SK-N-DZ (cell line): ENCODE measurements at places on chromosomes 2 and 18.

DNA sequence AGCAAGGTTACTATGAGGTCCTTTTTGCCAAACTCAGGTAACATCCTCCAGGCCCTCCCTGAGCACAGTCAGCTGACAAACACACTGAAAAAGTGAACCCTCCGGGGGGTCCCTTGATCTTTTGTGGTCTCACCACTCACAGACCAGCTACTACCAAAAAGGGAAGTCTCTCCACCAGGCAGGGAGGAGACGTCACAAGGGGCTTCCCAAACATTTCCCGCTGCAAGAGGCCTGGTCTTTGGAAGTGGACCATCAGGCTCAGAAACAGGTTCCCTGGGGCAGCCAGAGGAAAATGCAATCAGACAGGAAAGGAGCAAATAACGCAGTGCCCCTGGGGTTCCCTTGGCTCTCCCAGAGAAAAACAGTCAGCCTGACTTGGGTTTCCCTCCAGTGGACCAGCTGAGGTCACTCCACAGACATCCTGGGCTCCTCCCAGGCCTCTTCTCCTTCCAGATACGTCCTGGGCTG is 38.7 kb upstream of the POMC start:
- no peak for DNase-seq

- no peak for DNase-seq
Measured at GRCh38 chr2:42116195-42117181, 52.7 kb upstream of the EML4 start.

GRCh38 chr2:237421542-237422116 is 7.7 kb upstream of the COL6A3 start:
- DNase-seq: peak; percentile 84

GRCh38 chr18:79413426-79413825 is 17.7 kb downstream of the NFATC1 start:
- DNase-seq: no peak

DNA sequence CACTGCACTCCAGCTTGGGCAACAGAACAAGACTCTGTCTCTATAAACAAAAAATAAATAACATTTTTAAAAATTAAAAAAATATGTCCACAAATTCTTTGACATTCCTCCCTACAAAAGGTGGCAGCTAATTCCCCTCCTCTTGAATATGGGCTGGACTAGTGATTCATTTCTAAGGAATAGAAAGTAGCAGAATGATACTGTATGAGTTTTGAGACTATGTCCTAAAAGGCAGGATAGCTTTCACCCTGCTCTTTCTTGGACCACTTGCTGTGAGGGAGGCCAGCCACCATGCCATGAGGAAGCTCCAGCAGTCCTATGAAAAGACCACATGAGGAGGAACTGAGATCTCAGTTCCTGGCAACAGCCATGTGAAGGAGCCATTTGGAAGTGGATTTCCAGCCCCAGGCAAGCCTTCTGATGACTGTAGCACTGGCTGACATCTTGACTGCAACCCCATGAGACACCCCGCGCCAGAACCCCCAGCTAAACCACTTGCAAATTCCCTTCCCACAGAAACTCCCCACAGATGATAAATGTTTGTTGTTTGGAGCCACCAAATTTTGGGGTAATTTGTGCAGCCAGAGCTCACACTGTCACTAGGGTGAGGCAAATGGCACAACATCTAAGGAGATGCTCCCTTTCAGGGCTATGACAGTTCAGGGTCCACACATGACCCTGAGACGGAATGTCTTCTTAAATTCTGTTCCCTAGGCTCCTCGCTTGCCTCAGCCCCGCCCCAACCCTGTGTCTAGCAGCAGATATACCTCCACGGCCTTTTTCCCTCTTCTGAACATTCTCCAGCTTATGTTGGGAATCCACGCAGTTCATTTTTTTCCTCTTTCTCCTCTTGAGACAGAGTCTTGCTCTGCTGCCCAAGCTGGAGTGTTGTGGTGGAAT is 17.1 kb upstream of the ATOH8 start:
- no peak for DNase-seq

GRCh38 chr2:24022975-24023575 is 13.2 kb downstream of the MFSD2B start:
- no peak for DNase-seq

- DNase-seq: no peak
Measured at GRCh38 chr2:179107737-179108136, 57.8 kb upstream of the CCDC141 start.

DNA sequence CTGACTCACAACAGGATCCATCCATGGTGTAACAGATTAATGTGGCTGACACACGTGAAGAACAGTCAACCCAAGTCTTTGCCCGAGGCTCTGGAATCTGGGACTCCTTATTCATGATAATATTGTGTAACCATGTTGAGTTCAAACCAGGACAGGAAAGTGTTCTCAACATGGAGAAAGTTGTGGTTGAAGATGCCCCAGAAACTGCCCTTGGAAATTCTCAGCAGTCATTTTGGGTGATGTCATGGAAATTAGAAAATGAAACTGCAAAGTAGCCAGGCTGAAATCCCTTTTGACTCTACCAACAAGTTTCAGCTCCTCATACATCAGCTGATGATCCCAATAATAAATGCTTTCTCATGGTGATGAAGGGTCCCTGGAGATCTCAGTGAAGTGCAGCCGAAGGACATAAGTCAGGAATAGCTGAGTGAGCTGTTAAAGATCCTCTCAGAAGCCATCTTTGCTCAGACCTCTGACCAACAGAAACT is 307.7 kb downstream of the TNS1 start:
- DNase-seq: no peak

DNA sequence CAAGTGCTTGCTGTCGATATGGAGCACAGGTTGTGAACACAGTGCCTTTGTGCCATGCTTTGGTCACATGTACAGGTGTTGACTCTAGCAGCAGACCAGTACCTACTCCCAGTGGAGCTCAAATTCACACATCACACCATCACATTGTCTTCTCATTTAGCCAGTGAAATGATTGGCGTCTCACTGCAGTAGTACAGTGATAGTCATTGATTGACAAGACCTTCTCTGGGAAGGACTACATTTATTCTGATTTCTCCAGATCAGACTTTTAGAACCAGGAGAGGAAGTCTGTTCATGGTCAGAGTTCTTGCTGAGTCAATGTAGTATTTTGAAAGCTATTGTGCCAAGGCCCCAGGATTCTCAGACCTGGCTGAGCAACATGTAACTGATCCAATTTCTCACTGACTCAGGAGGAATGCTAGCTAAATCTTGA is 75.2 kb downstream of the FMNL2 start:
- no peak for DNase-seq

- DNase-seq: no peak
Measured at GRCh38 chr2:157415591-157416101, 28.2 kb downstream of the CYTIP start.

GRCh38 chr18:228586-228985 is 39.3 kb downstream of the THOC1 start:
- no peak for DNase-seq

GRCh38 chr2:232325324-232326273 is 53.0 kb upstream of the ALPP start:
- peak; percentile 32 for DNase-seq

DNA sequence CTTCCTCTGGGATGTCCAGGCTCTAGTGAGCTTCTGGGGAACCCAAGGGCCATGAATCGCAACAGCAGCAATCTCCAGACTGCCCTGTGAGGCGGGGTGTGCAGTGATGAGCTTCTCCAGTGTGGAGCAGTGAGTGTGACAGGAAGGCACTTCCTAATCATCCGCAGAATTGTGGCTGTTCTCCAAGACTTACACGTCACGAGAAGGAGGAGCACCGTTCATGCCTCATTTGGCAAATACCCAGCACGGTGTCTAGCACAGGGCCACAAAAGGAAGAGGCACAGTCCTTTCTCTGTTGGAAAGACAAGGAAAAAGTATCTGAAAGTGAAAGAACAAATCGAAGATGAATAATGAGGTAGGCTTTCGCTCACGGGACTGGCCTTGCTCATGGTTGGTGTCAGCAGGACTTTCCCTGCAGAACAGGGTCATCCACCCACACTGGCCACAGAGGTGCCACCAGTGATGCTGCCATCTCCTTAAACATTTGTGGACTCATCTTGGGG is 125.1 kb upstream of the HAAO start:
- DNase-seq: no peak

GRCh38 chr18:76979111-76979751 is 153.4 kb downstream of the MBP start:
- no peak for DNase-seq

DNA sequence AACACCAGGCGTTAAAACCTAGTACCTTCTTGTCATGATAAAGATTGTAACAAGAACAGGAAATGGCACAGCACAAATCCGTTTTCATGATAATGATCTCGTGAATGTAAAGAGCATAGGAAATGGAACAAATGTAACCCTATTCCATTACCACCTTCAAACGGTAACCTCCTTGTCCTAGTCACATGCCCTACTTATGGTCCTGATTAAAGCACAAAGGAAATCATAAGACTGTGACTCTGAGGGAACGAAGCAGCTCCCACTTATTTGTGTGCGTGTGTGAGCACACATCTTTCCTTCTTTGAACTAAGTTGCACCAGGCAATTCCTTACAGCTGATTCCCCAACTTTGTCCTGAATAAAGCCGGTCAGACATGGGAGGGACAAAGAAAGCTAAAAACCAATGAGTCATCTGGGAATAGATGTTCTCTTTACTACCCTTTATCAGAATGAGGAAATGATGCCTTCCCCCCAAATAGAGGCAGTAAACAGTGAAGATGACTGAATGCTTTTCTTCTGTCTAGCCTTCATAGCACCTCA is 192.6 kb downstream of the IKZF2 start:
- DNase-seq: no peak

- DNase-seq: no peak
Measured at GRCh38 chr18:62693659-62694058, 21.7 kb upstream of the PHLPP1 start.

DNA sequence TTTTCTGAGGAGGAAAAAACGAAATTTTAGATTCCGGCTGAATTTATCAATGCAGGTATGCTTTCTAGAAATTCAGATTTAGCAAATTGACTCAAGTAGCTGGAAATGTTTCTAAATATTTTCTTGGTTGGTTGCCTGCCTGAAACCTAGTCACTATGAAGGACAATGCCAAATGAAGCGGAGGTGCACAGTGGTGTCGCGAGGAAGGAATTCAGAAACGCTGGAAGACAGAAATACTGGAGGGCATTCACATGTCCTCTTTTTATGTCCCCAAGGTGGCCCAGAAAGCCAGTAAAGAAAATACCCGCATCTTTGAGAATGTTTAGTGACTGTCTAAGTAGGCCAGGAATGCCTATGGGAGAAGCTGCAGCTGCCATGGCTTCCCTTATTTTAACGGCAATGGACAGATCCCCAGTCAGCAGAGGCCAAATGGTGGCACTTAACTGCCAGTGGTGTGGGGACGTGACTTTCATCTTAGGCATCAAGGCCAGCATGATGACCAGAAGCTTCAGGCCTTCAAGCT is 15.8 kb upstream of the EFR3B start:
- no peak for DNase-seq

- DNase-seq: no peak
Measured at GRCh38 chr18:34738175-34738894, 28.2 kb downstream of the DTNA start.

DNA sequence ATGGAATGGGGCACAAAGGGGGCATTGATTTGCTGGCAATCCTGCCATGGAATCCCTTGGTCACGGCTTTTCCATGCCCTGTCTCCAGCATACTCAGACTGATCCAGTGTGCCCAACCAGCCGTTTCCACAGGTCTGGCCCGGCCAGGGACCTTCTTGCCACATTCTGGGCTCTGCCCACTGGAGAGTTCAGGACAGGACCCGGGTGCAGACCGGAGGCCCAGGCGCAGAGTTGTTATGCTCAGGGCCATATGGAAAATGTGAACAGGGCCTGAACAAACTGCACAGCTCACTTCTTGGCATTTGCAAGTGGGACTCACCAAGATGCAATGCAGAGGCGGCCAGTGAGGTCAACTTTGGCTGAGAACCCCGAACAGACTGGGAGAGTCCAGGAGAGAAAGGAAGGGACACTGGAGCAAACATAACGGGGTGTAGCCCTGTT is 15.6 kb upstream of the ASAP2 start:
- no peak for DNase-seq

GRCh38 chr2:62743506-62743905 is 38.0 kb downstream of the EHBP1 start:
- DNase-seq: no peak

- DNase-seq: no peak
Measured at GRCh38 chr2:60223859-60224258, 329.6 kb downstream of the BCL11A start.

- peak; percentile 38 for DNase-seq
Measured at GRCh38 chr2:85308896-85309555, 18.8 kb downstream of the TGOLN2 start.

DNA sequence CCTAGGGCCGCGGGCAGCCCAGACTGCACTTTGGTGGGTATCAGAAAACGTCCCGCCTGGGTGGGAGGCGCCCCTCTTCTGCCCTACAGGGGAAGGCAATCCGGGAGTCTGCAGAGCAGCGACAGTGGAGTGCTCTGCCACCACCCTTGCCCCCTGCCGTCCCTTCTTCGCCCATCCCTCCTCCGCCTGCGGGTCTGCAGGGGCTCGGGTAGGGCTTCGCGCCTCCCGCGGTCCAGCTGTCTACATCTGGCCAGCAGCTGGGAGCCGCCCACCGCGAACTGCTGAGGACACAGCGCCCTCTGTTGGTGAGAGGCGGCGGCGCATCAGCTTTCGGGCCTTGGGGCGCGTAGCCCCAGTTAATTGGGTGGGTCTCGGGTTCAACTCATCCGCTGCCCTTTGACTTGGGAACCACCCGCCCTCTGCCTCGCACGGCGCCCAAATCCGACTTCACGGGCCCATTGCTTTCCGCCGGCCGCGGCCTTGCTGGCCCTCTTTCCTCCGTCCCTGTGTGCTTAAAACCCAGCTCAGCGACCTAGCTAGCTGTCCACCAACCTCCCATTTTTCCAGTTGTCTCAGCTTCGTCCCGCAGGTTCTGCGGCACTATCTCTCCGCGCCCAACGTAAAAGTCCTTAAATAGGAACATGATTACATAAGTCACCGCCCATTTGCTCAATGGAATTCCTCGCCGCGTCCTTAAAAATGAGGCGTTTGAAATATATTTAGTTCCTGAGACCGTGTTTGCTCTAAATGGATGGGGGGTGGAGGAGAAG is 17.6 kb downstream of the WNT10A start:
- peak; percentile 53 for DNase-seq

- DNase-seq: no peak
Measured at GRCh38 chr2:21486445-21486844, 362.7 kb downstream of the TDRD15 start.

DNA sequence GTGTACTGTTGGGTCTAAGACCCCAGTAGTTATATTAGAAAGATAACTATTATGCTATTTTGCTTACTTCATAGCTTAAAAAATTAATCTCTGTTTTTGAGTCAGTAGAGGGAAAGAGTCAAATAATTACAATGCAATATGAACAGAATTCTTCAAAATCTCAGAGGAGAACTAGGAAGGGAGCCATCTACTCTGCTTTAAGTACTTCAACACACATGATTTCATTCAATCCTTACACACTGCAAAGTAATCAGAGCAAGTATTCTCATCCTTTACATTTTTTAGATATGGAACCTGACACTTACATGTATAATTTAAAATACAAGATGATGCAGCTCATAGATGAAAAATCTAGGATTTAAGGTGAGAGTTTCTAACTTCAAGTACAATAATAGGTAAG is 27.7 kb downstream of the COL5A2 start:
- no peak for DNase-seq

GRCh38 chr2:10417551-10418335 is 30.4 kb downstream of the ODC1 start:
- no peak for DNase-seq
